AG20443 (cell line): ENCODE measurements at places on chromosomes 6 and 20.

DNA sequence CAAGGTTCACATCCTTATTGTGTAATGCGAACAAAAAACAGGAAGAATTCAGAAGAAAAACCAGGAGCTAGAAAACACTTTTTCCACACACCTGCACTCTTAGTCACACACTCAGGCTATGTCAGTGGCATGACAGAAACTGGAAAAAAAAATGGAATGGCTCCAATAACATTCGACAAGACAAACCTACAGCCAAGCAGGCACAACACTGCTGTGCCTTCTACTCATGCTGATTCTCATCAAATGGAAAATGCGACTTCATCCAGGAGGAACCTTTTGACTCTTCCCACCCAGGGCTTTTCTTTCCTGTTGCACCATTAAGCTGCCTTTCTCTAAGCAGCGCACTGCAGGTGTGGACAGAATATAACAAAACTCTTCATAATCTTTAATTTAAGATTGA, 163.2 kb upstream of the BTBD3 start:
- no peak for DNase-seq

DNA sequence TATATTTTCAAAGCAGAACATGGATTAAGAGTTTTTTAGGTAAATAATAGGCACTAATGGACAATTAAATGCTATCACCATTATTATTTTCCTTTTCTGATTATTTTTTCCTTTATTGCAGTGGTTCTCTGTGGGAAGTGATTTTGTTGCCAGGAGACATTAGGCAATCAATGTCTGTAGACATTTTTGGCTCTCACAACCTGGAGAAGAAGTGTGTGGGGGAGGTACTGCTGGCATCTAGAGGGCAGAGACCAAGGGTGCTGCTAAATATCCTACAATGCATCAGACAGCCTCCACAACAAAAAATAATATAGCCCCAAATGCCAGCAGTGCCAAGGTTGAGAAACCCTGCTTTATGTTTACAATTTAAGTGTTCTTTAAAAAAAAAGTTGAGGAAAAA, 8.3 kb downstream of the IFNGR1 start:
- DNase-seq, result peak; percentile 37

GRCh38 chr20:38239441-38239840, 21.1 kb downstream of the KIAA1755 start:
- no peak for DNase-seq

DNA sequence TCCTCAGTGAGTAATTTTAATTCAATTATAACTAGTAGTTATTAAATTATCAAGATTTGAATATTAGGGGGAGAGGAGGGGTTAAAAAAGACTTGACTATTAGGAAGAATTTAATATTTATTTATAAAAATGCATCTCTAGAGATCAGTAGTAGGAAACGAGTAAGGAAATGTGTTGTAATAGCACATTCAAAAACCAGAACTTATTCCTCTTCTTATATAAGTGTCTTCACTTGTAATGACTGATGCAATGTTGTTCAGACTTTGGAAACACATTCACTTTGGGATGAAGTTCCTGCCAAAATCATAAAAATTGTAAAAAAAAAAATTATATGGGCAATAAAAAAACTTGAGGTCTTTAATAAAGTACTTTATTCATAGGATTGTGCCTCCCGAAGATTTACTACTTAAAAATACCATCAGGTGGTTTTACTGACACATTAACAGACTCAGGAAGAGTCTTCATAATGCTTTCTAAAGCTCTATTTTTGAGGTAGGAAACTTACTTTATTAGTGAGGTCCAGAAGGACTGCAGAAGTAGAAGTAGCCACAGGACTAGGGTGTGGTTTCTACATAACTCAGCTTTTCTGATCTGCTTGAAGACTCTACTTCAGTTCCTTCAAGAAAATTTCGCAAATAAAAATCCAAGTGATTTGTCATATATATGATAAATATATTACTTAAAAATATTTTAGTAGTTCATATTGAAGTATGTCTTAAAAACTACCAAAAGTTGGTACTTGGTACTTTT, 59.8 kb downstream of the CCDC170 start:
- DNase-seq, result no peak

- no peak for DNase-seq
These were observed 157.4 kb upstream of the SLC22A16 start for GRCh38 chr6:110633731-110634213.

- no peak for DNase-seq
These were observed 162.9 kb upstream of the SLC24A3 start for GRCh38 chr20:19049514-19049913.

- DNase-seq, result no peak
These were observed 46.7 kb downstream of the FGD2 start for GRCh38 chr6:37052027-37052628.
